Stimulated activated CD8-positive, alpha-beta memory T cell treated with anti-CD3 and anti-CD28 coated beads, Interleukin-4, amount 100 ng/mL, for 4 hours (primary cell): ENCODE measurements at places on chromosomes 4 and X.

DNA sequence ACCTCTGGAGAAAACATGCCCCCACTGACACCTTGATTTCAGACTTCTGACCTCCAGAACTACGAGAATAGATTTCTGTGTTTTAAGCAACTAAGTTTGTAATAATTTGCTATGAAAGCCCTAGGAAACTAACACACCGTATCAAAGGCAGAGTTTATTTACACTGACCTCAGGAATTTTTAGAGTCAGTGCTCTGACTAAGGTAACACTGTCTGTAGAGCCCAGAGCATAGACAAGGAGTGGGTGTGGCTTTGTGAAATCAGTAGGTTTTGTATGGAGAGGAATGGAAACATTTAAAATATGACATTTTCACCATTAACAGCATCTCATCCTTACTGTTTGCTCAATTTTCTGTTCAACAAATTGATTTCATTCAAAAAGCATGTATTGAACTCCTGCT, 764.4 kb upstream of the PCDH10 start:
- no peak for DNase-seq

DNA sequence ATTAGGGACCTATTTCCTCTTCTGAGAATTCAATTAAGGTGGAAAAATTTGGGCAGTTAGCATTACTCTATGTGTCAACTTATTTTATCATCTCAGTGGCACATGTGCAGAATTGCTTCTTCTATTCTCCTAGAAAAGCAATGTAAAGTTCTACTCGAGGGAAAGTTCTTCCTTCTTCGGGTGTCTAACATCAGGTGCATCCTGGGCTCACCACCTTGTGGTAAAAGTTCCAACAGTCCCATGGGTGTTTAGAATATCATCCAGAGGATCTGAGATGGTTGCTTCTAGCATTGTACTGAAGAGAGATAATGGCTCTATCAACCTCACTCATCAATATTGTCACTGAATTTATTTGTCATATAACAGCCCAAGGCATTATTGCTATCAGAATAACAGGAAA, 969.7 kb downstream of the PDHA2 start:
- no peak for DNase-seq

DNA sequence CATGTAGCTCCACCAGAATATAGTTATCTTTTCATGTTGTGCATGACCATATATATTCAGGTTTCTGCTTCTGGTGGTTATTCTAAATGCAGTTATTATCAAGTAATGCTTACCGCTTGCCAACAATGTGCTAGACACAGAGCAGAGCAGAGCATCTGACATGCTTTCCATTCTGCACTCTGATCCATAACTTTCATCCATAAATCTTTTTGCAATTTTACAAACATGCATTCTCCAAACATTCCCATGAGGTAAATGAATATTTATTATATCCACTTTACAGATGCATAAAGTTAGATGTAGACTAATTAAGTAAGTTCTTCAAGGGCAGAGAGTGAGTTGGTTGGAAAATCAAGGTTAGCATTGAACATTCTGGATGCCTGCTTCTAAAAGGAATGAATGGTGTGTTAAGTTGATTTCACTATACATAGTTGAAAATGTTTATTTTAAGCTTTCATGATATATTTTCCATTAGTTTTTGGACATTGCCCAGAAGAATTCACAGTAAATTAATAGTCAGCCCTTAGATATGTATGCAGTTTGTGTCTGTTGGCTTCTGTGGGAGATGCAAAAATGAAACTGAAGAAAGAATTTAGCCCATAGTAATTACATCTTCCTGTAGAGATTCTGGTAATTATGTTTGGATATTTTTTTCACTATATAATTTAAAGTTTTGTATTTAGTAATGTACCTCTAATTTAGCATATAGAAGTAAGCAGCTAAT, 867.8 kb downstream of the CCSER1 start:
- DNase-seq = no peak

DNA sequence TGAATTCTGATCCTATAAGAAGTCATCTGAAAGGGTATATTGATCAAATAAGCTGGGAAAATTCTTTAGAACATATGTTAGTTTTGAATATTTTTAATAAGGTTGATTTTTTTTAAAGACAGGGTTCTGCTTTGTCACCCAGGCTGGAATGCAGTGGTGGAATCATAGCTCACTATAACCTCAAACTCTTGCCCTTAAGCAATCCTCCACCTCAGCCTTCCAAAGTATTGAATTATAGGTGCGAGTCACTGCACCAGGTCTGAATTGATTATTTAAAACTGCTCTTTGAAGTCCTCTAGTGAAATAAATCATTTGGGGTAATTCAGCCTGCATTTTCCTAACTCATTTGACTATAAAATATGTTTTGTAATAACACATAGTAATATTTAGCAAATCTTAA, 812.3 kb downstream of the PDHA2 start:
- no peak for DNase-seq

- DNase-seq = no peak
Measured at GRCh38 chrX:134365904-134366303, 94.1 kb upstream of the HPRT1 start.

DNA sequence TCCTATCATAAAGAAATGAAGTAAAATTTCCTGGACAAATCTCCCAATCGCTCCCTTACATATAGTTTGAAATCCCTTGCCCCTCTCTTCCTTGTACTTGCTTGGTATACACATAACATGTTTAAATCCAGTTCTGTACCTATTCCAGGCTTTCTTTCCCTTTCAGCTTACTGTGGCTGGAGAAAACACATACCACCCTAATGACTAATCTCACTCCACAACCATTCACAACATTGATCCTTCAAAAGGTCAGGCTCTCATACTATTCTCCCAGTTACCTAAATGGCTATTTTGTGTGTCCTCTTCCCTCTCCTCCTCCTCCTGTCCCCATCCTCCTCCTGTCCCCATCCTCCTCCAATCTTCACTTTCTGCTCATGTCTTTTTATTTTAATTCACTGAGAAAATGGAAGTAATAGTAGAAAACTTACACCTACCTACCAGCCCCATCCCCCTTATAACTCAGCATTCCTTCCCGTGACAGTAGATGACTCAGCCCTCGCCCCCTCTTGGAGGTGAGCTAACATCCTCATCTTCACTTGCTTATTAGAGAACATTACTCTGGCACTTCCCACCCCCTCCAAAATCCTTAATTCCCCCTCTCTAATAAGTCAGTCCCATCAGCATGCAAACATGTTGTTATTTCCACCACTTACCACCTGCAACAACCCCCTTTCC, 77.5 kb downstream of the IL15 start:
- no peak for DNase-seq

DNA sequence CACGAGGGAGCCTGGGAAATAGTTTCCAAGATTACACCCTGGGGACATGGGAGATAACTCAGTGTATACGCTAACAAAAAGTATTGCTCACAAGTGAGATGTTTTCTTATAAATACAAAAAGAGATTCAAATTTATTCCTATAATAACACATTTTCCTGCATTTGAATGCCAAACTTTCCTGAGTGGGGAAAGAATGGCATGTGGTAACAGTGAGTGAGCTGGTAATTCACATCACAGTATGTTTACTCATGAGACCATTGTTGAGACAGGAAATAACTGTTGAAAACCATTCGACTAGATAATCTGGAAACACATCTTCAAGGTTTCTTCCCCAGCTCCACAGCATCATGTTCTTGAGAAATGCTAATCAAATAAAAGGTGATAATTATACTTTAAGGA, 109.1 kb downstream of the TASL start:
- no peak for DNase-seq

DNA sequence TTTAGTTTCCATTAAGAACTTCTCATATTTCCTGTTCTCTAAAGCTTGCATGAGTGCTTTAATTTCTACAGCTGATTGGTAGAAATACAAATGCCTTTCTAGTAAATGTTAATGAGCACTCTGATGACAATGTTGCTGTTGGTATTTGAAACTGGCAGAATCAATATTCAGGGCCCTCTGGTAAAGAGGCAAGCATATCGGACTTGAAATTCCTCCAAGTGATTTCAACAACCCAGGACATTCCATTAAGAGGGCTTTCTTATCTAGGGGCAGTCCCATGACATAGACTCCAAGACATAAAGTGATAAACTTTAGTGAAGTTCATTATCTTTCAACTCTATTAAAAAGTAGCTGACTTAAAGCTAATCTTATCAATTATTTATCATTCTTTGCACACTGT, 83.1 kb upstream of the VCX start:
- DNase-seq = no peak

- DNase-seq = no peak
Measured at GRCh38 chr4:84501202-84501503, 2.1 kb upstream of the NKX6-1 start.

DNA sequence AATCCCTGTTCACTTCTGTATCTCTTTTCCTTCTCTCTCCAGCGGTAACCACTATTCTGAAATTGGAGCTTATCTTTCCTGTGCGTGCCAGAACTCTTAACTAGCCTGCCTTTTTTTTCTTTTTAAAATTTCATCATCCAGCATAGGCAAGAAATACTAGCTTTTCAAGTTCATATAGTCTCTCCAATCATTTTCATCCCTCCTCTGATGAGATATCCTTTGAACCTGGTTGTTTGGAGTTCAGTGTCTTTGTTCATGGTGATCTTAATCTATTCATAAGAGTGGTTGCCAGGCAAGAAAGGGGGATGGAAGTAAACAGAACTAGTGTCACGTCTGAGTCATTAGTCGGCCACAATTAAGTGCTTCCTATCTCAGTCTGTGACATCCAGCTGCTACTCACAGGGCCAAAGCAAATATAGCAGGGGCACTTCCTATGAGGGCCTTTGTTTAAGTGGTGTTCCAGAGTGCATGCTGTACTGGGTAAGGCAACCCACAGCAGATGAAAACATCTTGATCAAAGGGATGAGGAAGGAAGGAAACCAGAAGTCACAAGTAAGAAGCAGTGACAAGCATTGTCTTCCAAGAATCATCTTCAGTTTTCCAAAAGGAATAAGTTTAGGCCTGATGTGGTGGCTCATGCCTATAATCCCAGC, 56.4 kb upstream of the XIAP start:
- no peak for DNase-seq

DNA sequence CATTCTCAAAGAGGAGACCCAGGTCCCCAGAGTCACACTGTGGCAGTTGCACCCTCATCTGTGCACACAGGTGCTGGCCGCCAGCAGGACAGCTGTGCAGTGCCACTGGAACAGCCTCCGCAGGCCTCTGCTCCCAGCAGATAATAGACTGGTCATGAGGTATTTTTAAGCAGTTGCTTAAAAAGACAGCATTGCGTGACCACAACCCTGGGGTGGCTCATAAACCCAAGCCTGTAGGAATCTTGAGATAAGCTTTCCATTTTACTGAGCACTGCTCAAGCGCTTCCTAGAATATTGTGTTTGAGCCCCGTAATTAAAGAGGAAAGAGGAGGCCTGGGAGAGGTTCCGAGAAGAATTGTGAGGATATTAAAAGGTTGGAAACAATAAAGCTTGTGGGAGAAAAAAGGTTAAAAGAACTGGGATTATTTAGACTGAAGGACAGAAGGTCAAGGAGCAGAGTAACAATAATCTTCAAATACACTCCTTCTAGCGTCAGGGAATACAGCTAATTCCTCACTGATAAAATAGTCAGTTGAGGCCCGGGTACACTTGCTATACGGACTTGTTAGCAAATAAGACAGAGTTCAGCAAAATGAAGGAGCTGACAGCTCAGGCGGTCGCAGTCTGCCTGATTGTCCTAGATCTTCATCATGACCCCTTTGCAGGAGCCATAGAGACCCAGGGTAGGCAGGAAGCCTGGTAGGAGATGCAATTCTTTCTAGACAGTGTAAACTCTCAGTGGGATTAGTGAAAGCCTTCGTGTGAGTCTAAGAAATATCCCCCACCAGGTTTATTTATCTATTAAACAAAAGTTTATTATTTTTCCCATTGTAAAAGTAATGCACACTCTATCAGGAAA, 86.2 kb upstream of the KIT start:
- no peak for DNase-seq

GRCh38 chrX:121649417-121649816, 602.0 kb downstream of the GLUD2 start:
- DNase-seq = no peak

DNA sequence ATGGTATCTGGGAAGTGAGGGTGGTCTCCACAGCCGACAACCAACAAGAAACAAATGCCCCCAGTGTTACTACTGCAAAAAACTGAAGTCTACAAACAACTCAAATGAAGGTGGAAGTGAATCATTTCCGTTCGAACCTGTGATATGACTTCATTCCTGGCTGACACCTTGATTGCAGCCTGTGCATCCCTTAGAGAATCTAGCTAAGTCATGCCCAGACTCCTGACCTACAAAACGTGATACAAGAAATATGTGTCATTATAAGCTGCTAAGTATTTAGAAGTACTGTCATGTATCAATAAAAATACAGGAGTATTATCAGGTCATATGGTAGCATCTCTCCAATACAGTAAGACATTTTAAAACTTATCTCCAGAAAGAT, 959.7 kb upstream of the LCORL start:
- DNase-seq = no peak

- no peak for DNase-seq
Measured at GRCh38 chr4:141543706-141544105, 92.7 kb upstream of the IL15 start.

- DNase-seq = no peak
Measured at GRCh38 chr4:163611182-163611581, 116.7 kb downstream of the TMA16 start.

- no peak for DNase-seq
Measured at GRCh38 chr4:89070041-89070440, 13.1 kb upstream of the FAM13A start.

- DNase-seq = no peak
Measured at GRCh38 chr4:37225778-37226177, 18.8 kb upstream of the NWD2 start.

DNA sequence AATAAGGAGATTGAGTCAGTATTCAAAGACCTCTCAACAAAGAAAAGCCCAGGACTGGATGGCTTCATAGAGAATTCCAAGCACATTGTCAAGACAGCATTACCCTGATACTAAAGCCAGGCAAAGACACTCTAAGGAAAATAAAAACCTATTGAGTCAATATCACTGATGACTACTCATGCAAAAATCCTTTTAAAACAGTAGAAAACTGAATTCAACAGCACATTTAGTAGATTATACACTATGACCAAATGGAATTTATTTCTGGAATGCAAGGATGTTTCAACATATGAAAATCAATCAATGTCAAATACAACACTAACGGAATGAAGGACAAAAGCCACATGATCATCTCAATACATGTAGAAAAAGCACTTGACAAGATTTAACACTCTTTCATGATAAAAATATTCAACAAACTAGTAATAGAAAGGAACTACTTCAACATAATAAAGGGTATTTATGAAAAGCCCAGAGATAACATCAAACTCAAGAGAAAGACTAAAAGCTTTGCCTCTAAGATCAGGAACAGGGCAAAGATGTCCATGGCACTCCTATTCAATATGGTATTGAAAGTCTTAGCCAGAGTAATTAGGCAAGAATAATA, 633.3 kb downstream of the ANKRD50 start:
- no peak for DNase-seq

- no peak for DNase-seq
Measured at GRCh38 chrX:120271218-120271617, 20.6 kb downstream of the ZBTB33 start.

DNA sequence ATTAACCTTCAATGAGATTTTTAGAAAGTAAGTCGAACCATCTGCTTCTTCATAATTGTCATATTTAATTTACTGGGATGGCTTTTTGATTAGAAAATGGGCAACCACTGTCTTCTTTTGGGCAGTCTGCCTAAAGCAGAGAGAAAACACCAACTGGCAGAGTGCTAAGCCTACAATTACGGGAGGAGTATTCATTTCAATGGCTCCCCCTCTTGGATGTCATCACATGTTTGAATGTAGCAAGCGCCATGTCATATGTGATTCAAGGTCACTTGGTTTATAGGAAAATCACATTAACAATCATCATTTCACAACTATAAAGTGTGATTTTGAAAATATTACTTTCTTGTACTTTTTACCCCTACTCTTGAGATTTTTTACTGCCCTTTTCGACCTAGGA, 261.9 kb downstream of the FRMPD4 start:
- DNase-seq = no peak

GRCh38 chrX:122219226-122219625, 964.9 kb upstream of the GRIA3 start:
- DNase-seq = no peak
